Stimulated activated CD8-positive, alpha-beta memory T cell treated with anti-CD3 and anti-CD28 coated beads, Interleukin-7, amount 100 ng/mL, for 24 hours (primary cell): ENCODE measurements at places on chromosomes 7 and 10.

DNA sequence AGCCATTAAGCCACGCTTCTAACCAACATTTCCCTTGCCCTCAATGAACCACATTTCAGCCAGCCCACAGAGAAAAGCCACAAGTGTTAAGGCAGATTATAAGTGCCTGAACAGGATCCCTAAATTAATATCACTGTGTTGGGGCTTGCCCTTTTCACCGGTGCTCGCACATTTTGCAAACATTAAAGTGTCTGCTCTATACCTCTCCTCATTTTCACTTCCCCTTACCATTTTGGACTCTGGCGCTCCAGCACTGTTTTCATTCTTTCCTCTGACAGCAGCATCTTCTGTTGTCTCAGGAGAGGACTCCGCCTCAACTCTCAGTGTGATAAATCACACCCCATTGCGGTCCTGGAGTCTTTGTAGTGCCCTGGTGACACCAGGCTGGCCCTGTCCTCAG, 274.2 kb downstream of the BAMBI start:
- no peak for DNase-seq

- DNase-seq: no peak
These were observed 1.3 kb downstream of the MBLAC1 start for GRCh38 chr7:100127866-100128636.

- no peak for DNase-seq
These were observed 66.3 kb upstream of the KLF6 start for GRCh38 chr10:3850999-3851937.

DNA sequence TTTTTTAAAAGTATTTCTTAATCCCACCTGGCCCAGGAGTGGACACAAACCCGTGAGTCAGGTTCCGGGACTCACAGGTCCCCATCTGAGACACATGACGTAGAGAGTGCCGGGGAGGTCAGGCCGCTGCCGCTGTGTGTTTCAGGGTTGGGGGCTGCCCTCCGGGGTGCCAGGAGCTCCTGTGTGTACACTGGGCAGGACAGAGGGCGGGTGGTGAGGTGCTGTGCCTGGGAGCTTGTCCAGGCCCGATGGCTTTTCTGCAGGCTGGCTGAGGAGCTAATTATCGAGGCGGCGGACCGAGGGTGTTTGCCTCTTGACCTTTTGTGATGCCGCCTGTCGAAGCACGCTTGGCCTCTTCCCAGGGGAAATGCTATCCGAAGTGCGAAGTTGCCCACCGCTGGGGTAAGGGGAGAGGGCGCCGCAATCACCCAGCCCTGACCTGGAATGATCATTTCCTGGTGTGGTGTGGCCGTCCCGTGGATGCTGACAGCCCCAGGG, 42.1 kb downstream of the FOXL3 start:
- no peak for DNase-seq

DNA sequence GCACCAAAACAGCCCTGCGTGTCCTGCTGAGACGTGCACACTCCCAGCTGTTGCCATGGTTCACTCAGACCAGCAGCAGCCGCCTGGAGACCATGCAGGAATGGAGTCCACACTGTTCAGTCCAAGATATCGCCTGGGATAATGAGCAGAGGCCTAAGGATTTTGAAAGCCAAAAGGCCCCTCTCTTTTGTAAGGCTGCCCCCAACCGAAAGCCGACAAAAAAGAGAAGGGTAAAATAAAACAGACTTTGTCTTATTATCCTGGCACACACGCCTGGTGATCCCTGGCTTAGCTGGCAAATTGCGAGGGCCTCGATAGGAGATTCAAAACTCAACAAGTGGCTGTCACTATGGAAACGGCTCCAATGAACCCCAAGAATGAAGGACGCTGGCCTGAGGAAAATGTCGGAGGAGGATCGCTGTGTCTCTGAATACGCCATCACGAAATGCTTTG, 263.6 kb downstream of the SKIDA1 start:
- DNase-seq: no peak

GRCh38 chr7:88395715-88396114, 89.0 kb upstream of the STEAP4 start:
- DNase-seq: no peak

- DNase-seq: no peak
These were observed 31.9 kb downstream of the DUSP5 start for GRCh38 chr10:110529596-110530011.

GRCh38 chr7:105580022-105580740, 1.1 kb downstream of the EFCAB10 start:
- DNase-seq: no peak

GRCh38 chr7:1642291-1642731, 27.8 kb upstream of the ELFN1 start:
- DNase-seq: no peak

DNA sequence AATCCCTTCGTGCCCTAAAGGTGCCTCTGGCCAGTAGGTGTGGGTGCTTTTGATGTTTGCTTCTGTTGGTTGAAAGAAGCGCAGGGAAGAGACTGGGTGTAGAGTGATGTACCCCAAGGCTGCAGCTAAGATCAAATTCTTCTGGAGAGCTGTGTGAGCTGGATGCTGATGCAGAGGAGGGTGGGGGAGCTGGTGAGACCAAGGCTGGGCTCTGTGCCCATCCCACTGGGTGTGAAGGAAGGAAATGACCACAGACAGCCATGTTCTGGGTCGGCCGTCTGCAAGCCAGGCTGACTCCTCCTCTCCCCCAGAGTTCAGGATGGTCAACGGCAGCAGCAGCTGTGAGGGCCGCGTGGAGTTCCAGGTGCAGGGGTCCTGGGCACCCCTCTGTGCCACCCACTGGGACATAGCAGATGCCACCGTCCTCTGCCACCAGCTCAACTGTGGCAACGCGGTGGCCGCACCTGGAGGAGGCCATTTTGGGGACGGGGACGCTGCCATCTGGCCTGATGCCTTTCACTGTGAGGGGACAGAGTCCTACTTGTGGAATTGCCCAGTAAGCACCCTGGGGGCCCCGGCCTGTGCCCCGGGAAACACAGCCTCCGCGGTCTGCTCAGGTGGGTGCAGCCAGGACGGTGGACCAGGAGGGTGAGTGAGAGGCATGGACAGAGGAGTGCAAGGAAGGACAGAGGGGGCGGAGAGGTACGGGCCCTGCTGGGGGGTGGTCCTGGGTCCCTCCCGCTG, 5.1 kb downstream of the SCART1 start:
- DNase-seq: no peak
